ENCODE measurements at places on chromosomes 1 and 21.

GRCh38 chr21:45250914-45251634 is 36.6 kb downstream of the POFUT2 start:
- DNase-seq: no peak

- DNase-seq: no peak
These were observed 4.1 kb downstream of the CD84 start for GRCh38 chr1:160575112-160575664.

- no peak for DNase-seq
These were observed 213.7 kb downstream of the ASTN1 start for GRCh38 chr1:176950736-176951324.

GRCh38 chr1:235429143-235429542 is 61.9 kb downstream of the TBCE start:
- no peak for DNase-seq

GRCh38 chr1:97505816-97506215 is 415.0 kb downstream of the DPYD start:
- DNase-seq: peak; percentile 43
